Motor neuron (in vitro differentiated cells): ENCODE measurements at places on chromosomes 7 and 10. TPM values are rescaled to one million over a fixed set of nuclear protein-coding genes. Genes with fewer than 3 reads are reported as not detected.

The SPDYE9 gene
- total RNA-seq, result 3.6 and 4.4 TPM in 2 replicates

The CALML3 gene
- 0.15 and 0.45 TPM in 2 replicates for total RNA-seq

The GNAT3 gene
- not detected in 2 replicates for total RNA-seq

The PLAC9 gene
- total RNA-seq, result 11.8 and 35.7 TPM in 2 replicates

The ICA1 gene
- total RNA-seq, result 31.4 and 33.6 TPM in 2 replicates

The AZGP1 gene
- 0.31 TPM in 1 of 2 replicates, not detected in the other for total RNA-seq

The WNT16 gene
- 0.22 and 0.50 TPM in 2 replicates for total RNA-seq

The GFRA1 gene
- total RNA-seq, result 0.64 and 0.77 TPM in 2 replicates
